ENCODE measurements at places on chromosomes 5 and 9.

DNA sequence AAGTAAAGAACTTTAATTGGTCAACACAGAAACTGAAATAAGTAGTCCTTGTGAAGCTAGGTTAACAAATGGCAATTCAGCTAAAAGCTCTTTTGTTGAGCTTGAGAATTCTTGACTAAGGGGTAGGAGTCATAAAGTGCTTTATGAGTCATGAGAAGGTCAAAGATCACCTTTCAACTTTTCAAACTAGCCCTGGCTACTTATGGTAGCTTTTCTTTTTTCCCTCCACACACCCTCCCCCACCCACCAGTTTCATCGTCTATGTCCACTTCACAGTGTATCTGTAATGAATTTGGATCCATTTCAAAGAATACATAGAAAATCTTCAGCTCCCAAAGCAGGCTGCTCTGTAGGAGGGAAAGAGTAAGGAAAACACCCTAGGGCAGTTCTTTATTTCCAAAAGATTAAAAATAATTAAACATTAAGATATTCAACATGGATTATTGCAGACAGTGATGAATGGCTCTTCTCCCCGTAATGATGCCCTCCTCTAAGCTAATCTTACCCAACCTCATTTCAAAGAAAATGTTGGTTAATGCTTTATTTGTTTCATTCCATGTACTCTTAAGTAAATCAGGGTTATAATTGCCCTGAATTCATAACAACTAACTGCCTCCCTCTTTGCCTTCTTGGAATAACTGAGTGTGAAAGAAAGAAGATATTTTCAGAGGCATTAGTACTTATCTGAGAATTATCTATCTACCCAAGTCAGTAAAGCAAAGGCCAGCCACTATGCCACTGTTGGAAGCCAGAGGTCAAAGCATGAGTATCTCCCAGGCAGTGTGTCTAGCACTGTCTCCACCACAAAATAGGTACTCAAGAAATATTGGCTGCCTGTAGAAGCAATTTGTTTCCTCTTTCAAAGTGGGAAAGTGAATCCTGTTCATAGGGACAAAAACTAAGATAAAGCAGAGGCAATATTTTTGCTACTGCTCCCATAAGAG is 290.6 kb downstream of the PIK3R1 start:
- no peak for DNase-seq

- no peak for DNase-seq
These were observed 10.1 kb upstream of the LHX2 start for GRCh38 chr9:124001458-124001799.

- no peak for DNase-seq
These were observed 52.2 kb upstream of the GRAMD2B start for GRCh38 chr5:126370796-126371718.

DNA sequence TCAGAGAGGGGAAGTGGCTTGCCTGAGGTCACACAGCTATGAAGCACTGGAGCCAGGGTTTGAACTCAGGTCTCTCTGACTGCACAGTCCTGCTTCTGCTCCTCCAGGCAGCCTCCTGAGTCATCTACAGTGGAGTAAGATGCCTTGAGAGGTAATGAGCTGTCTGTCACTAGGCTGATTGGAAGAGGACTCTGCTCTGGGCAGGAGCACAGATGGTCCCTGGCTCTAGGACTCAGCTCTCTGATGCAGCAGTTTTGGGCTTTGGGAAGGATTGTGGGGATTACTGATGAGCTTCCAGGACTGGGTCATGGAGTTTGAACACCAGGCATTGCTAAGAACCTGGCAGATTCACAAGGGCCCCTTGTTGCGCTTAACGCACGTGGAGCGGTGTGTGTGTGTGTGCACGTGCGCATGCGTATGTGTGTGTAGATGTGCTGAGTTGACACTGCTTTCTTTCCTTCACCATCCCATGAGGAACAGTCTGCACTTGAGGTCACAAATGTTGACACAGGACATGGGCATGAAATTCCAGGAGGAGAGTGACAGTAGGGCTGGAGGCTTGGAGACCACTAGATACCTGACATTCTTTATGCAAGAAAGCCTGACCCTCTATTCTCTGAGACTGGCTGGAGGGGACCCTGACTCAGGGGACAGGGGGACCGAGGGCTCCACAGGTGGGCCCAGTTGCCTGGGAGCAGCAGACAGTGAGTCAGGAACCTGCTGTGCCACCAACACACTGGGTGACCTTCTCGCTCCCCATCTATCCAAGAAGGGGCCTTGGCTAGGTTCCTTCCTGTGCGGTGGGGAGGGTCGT is 170.5 kb downstream of the RGS3 start:
- DNase-seq = no peak

DNA sequence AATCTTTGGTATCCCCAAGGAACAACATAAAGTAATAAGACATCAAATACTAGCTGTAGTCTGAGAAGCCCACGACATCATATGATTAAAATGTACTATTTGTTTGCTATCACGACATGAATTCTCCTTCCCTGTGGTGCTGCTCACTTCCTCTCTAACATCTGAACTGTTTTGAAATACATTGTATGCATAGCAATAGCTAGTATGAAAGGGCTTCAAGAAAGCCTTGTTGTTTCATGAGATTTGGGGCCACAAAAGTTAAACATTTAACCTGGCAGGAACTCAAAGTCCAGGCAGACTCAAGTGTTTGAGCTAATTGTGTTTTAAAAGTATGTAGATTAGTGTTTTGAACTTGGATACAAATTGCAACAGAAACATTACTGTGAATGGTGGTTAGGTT is 237.4 kb upstream of the PTGER4 start:
- no peak for DNase-seq

- no peak for DNase-seq
These were observed 374.9 kb downstream of the TMEM38B start for GRCh38 chr9:106069241-106069640.

DNA sequence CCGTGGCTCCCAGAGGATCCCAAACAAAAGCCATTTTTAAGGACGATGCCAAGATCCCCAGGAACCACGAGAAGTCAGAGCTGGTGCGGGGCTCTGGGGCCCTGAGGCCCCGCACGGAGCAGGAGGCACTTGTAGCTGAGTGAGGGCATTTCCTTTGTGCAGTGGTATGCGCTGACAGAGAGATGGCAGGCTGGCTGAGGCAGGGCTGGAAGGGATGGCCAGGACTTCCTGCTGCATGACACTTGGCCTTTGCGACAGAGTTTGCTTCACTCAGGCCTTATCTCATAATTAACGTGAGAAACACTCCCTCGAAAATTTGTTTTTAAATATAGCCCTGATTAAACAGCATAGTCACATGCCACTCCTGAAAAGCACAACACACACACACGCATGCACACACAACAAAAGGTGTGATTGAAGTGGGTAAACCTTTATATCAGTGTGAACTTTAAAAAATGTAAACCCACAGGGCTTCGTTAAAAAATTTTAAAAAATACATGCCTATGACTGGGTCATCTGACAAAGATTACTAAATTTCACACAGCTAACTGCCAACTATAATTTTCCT is 536.6 kb downstream of the PDE4D start:
- no peak for DNase-seq

Data from memory B cell (primary cell).